ENCODE measurements at places on chromosomes 6 and 20. TPM values are rescaled to one million over a fixed set of nuclear protein-coding genes. Genes with fewer than 3 reads are reported as not detected.

The KCNK16 gene
- total RNA-seq = not detected

The B3GAT2 gene
- total RNA-seq = not detected

The RIPOR2 gene
- total RNA-seq = 0.44 TPM

The F13A1 gene
- not detected for total RNA-seq

The IL17A gene
- total RNA-seq = not detected

The WFDC12 gene
- total RNA-seq = not detected

The CLVS2 gene
- not detected for total RNA-seq

- no peak overlapping the region for H3K27ac ChIP-seq
- no peaks in the 10 kb centered on the region for H3K27me3 ChIP-seq
- no peak for DNase-seq
Measured at GRCh38 chr20:4871486-4871885, 129.8 kb downstream of the SLC23A2 start.

DNA sequence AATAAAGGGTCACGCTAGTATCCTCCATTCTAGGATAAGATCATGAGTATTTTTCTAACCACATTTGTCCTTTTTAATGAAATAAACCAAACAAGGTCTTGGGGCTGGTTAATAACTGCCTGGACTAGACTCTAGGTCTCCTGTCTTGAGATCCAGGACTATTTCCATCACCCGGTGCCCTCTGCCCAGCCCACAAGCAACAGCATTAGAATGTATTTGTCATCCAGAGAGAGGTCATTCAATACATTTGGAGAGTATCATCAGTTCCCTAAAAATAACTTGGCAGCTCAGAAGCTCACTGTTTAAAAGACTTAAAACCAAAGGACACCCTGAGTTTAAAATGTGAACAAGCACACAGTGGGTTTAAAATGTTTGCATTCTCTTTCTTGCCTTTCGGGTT is 4.4 kb upstream of the RBM24 start:
- H3K4me1 ChIP-seq = peaks cover 32% of the 10 kb centered on the region
- H3K36me3 ChIP-seq = no peaks in the 10 kb centered on the region
- no peak overlapping the region for H3K27ac ChIP-seq
- H3K27me3 ChIP-seq = no peaks in the 10 kb centered on the region

DNA sequence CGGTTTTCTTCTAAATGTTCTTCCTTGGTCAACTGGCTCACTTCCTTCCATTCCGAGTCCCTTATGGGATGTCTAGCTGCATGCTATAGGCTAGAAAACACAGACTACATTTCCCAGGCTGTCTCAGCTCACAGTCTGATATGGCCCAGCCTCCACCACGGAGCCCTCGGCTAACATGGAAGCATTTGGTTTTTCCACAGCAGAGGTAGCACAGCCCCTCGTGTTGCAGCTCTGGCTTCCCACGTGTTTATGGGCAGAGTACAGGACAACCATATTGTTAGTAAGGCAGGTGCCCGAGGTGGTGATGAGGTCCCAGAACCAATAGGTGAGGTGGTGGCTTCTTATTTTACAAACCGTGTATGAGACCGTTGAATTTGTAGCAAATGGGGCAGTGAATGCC is 8.7 kb downstream of the GPLD1 start:
- no peaks in the 10 kb centered on the region for H3K36me3 ChIP-seq
- H3K4me1 ChIP-seq = no peaks in the 10 kb centered on the region
- no peaks in the 10 kb centered on the region for H3K27me3 ChIP-seq
- no peak for DNase-seq
- H3K4me3 ChIP-seq = no peak overlapping the region
- no peak overlapping the region for H3K27ac ChIP-seq

DNA sequence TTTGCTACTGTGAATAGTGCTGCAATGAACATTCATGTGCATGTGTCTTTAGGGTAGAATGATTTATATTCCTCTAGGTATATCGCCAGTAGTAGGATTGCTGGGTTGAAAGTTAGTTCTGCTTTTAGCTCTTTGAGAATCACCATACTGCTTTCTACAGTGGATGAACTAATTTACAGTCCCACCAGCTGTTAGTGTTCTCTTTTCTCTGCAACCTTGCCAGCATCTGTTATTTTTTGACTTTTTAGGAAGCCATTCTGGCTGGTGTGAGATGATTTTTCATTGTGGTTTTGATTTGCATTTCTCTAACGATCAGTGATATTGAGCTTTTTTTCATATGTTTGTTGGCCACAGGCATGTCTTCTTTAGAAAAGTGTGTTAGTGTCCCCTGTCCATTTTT is 40.0 kb downstream of the PLG start:
- H3K27me3 ChIP-seq = no peaks in the 10 kb centered on the region
- H3K4me3 ChIP-seq = no peak overlapping the region
- H3K36me3 ChIP-seq = no peaks in the 10 kb centered on the region
- H3K27ac ChIP-seq = no peak overlapping the region

DNA sequence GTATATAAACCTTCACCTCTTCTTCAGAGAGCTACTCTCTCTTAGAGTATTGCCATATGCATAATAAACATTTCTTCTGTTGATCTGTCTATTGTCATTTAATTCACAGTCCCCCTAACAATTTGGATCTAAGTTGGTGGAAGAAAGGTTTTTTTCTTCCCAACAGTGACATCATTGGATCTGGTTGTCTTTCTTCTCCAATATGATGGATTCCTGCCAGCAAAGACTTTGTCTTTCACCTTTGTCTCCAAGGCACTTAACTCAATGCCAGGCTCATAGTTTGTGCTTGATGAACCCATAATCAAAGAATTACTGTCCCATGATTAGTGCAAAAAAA is 39.6 kb downstream of the ABHD12 start:
- no peak overlapping the region for H3K27ac ChIP-seq
- H3K36me3 ChIP-seq = no peaks in the 10 kb centered on the region
- peaks cover 32% of the 10 kb centered on the region for H3K4me1 ChIP-seq
- H3K27me3 ChIP-seq = no peaks in the 10 kb centered on the region
- H3K4me3 ChIP-seq = no peak overlapping the region
- no peak for DNase-seq

DNA sequence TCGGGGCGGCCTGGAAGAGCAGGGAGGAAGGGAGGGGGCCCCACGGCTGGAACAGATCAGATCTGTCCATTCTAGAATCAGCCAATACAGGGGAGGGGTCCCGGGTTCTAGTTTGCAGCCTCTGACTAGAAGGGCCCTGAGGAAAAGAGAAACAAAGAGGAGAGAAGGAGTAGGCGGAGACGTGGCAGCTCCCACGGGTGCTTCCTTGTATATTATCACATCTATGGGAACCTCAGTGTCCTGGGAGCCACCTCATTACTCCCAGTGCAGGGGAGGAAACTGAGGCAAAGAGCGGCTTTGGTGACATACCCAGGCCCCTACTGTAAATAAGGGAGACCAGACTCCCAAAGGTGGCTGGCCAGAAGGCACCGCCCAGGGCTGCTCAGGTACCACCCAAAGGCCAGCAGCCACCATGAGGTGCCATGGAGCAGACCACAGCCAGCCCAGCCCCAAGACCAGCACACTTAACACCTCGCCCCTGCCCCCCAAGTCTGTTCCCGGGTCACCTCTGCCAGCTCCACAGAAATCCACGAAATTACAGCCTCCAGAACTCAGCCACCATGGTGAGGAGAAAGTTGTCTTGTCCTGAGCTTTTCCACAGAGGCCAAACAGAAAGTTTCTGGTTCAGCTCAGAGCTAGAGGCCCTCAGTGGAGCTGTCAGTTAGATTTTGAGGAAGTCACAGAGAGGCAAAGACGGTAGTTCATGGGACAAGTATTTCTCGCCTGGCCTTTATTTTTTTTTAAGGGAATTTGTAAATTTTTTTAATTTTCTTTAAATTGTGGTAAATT is 2.1 kb downstream of the ZC3H12D start:
- H3K27me3 ChIP-seq = no peaks in the 10 kb centered on the region
- no peaks in the 10 kb centered on the region for H3K36me3 ChIP-seq
- no peak overlapping the region for H3K4me3 ChIP-seq
- no peak for DNase-seq
- H3K27ac ChIP-seq = no peak overlapping the region
- H3K4me1 ChIP-seq = peaks cover 9% of the 10 kb centered on the region

DNA sequence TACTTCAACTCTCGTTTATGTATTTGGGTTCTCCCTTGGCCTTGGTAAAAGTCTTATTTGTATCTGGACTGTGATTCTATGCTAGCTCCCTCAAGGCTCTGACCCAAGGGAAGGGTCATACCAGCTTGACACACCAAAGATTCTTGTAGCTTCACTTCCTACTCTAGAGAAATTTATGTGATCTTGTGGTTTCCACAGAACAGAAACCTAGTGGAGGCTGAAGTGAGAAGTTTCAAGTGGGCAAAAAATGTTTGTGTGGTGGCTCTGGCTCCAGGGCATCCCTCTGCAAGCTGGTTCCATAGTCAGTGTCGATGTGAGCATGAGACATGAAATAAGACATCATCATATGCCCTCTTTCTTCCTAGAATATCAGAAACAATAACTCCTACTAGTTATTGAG is 48.1 kb upstream of the TNFRSF21 start:
- no peaks in the 10 kb centered on the region for H3K27me3 ChIP-seq
- H3K27ac ChIP-seq = no peak overlapping the region
- no peak overlapping the region for H3K4me3 ChIP-seq
- no peaks in the 10 kb centered on the region for H3K36me3 ChIP-seq
- H3K4me1 ChIP-seq = peaks cover 5% of the 10 kb centered on the region

GRCh38 chr6:40860443-40860842 is 178.6 kb downstream of the UNC5CL start:
- H3K36me3 ChIP-seq = no peaks in the 10 kb centered on the region
- H3K27me3 ChIP-seq = peaks cover 18% of the 10 kb centered on the region
- no peak overlapping the region for H3K27ac ChIP-seq
- no peak overlapping the region for H3K4me3 ChIP-seq

- H3K27ac ChIP-seq = no peak overlapping the region
- no peak overlapping the region for H3K4me3 ChIP-seq
- DNase-seq = no peak
- no peaks in the 10 kb centered on the region for H3K36me3 ChIP-seq
- no peaks in the 10 kb centered on the region for H3K4me1 ChIP-seq
Measured at GRCh38 chr6:80872951-80873308, 766.5 kb downstream of the BCKDHB start.

GRCh38 chr6:142613981-142614380 is 312.2 kb downstream of the ADGRG6 start:
- no peak overlapping the region for H3K4me3 ChIP-seq
- DNase-seq = peak; percentile 35
- no peak overlapping the region for H3K27ac ChIP-seq
- H3K36me3 ChIP-seq = no peaks in the 10 kb centered on the region
- no peaks in the 10 kb centered on the region for H3K4me1 ChIP-seq
- H3K27me3 ChIP-seq = no peaks in the 10 kb centered on the region

- H3K4me1 ChIP-seq = no peaks in the 10 kb centered on the region
- H3K27ac ChIP-seq = no peak overlapping the region
- no peaks in the 10 kb centered on the region for H3K36me3 ChIP-seq
- no peaks in the 10 kb centered on the region for H3K27me3 ChIP-seq
Measured at GRCh38 chr6:154923199-154923869, 71.8 kb upstream of the TIAM2 start.

DNA sequence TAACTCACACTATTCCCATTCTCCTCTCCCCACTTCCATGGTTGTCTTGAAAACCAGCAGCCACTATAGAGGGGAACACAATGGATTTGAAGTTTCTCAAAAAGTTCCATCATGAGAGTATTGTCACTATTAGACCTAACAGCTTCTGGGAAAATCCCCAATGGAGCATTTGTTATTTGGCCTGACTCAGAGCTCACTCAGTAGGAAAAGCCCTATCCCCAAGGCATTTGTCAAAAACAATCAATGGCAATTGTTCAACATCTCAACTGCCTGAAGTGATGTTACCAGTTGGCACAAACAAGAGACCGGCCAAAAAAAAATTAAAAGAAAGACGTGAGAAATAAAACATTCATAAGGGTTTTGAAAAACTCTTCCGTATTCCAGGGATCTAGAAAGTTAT is 98.8 kb downstream of the MYLK4 start:
- H3K4me1 ChIP-seq = no peaks in the 10 kb centered on the region
- H3K27me3 ChIP-seq = no peaks in the 10 kb centered on the region
- H3K27ac ChIP-seq = no peak overlapping the region
- peak; percentile 15 for DNase-seq
- H3K36me3 ChIP-seq = no peaks in the 10 kb centered on the region

DNA sequence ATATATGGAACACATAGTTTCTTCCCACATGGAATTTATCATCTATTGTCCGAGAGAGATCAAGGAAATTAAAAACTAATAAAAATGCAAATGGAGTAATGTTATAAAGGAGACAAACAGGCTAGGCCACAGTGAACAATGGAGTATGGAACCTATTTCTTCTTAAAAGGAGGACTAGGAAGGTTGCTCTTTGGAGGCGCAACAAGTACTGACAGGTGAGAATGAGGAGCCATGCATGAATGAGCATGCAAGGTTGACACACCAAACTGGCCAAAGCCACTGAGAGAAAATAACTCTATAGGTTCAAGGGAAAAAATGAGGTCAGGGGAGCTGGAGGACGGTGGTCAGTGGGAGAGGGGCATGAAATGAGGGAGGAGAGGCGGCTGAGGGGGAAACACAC is 40.9 kb downstream of the PSMB1 start:
- H3K27ac ChIP-seq = no peak overlapping the region
- no peaks in the 10 kb centered on the region for H3K27me3 ChIP-seq
- H3K4me1 ChIP-seq = no peaks in the 10 kb centered on the region

GRCh38 chr20:62632575-62633090 is 9.7 kb upstream of the SLCO4A1 start:
- no peak overlapping the region for H3K4me3 ChIP-seq
- H3K27ac ChIP-seq = no peak overlapping the region
- H3K27me3 ChIP-seq = no peaks in the 10 kb centered on the region
- DNase-seq = no peak
- peaks cover 35% of the 10 kb centered on the region for H3K4me1 ChIP-seq
- no peaks in the 10 kb centered on the region for H3K36me3 ChIP-seq

GRCh38 chr6:33693186-33694105 is 18.1 kb downstream of the UQCC2 start:
- no peaks in the 10 kb centered on the region for H3K27me3 ChIP-seq
- peak overlapping the region; percentile 94 for H3K27ac ChIP-seq
- no peak overlapping the region for H3K4me3 ChIP-seq
- peaks cover 52% of the 10 kb centered on the region for H3K36me3 ChIP-seq
- DNase-seq = no peak

DNA sequence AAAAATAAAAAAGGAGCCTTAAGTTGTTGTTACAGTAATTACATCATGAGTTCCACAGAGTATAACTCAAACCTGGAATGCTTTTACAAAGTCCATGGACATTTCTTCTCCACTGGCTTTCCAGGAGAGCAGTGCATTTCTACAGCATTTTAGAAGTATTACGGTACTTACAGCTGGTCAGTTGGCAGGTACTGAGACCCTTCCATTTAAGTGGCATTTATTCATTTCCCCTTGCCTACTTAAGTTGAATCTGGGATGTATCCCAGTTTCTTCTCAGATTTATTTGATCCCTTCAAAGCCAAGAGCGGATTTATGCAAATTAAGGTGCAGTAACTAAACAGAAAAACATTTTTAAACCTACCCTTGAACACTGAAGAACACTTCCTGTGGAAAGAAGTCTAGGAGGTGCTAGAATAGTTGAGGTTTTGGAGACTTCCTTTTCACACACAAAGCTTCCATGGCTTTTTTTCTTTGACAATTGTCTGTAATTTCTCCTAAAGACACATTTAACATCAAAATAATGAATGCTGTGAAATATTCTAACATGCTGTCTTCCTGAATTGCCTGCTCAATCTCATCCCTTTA is 3.4 kb downstream of the PRDM13 start:
- no peak overlapping the region for H3K27ac ChIP-seq
- H3K27me3 ChIP-seq = peaks cover 46% of the 10 kb centered on the region
- no peaks in the 10 kb centered on the region for H3K4me1 ChIP-seq
- no peaks in the 10 kb centered on the region for H3K36me3 ChIP-seq
- no peak for DNase-seq

GRCh38 chr20:16537025-16537665 is 36.1 kb downstream of the KIF16B start:
- no peaks in the 10 kb centered on the region for H3K27me3 ChIP-seq
- no peaks in the 10 kb centered on the region for H3K36me3 ChIP-seq
- H3K4me3 ChIP-seq = no peak overlapping the region
- no peak overlapping the region for H3K27ac ChIP-seq
- no peak for DNase-seq

GRCh38 chr20:51702556-51702955 is 65.6 kb downstream of the ATP9A start:
- no peak overlapping the region for H3K4me3 ChIP-seq
- no peak overlapping the region for H3K27ac ChIP-seq
- no peak for DNase-seq
- H3K36me3 ChIP-seq = no peaks in the 10 kb centered on the region
